Activated T-helper 1 cell treated with Interleukin-2 at 50 U/mL for 16 hours (primary cell): ENCODE measurements at places on chromosomes 12 and 14.

DNA sequence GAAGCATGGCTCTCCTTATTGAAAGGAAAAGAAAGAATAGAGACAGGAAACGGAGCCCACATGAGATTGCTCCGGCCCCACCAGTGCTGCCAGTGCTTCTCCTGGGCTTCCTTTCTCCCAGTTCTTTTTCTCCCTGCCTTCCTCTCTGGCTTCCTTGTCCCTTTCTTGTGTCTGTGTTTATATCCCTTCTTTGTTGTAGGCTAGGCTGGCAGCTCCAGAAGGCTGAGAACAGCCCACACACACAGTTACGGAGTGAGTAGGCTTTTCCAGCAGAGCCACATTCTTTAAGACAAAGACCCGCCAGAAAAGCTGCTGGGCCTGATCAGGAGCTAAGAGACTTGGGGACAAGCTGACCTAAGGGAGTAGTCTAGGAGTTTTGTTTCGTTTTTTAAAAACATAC, 13.0 kb downstream of the CIPC start:
- no peak for DNase-seq

GRCh38 chr14:95516554-95517181, at the start of gene SYNE3:
Gene SYNE3, minus strand, starts transcription at chr14:95516650. Its CDS starts 40,829 bp downstream, at chr14:95475821.
- peak; percentile 39 for DNase-seq

- DNase-seq = no peak
Observed at GRCh38 chr14:63745858-63746425, 18.1 kb upstream of the SGPP1 start.

GRCh38 chr12:622416-622815, 40.8 kb downstream of the NINJ2 start:
- no peak for DNase-seq

- DNase-seq = no peak
Observed at GRCh38 chr14:22594156-22594716, 3.9 kb upstream of the ABHD4 start.

GRCh38 chr12:124636138-124636978, 68.9 kb upstream of the NCOR2 start:
- DNase-seq = peak; percentile 10

GRCh38 chr14:65156568-65157366, 54.5 kb upstream of the MAX start:
- no peak for DNase-seq

DNA sequence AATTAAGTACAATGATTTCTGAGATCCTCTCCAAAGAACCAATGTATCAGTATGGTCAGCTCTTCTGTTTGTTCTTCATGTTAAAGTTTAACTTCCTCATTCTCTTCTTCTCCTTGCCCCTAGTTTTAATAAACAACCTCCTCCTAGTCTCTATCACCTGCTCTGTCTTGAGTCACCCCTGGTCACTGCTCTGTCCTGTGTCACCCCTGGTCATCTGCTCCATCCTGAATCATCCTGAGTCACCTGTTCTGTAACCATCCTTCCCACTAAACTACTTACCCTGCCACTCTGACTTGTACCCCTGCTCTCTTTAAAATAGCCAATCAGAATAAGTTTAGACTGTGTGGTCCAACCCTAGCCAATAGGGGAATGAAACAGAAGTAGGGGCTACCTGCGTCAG, 100.5 kb downstream of the ALG10B start:
- DNase-seq = no peak

- no peak for DNase-seq
Observed at GRCh38 chr14:74661726-74662450, 49.9 kb upstream of the LTBP2 start.

GRCh38 chr14:52327374-52328226, 13.5 kb downstream of the PTGER2 start:
- no peak for DNase-seq

- no peak for DNase-seq
Observed at GRCh38 chr12:6529291-6529737, 5.0 kb upstream of the GAPDH start.

- no peak for DNase-seq
Observed at GRCh38 chr12:10941369-10941768, 2.3 kb upstream of the TAS2R14 start.
